Neuronal stem cell (in vitro differentiated cells): ENCODE measurements at places on chromosomes 5 and 9.

GRCh38 chr9:92360083-92360482, 34.3 kb downstream of the CENPP start:
- DNase-seq, result no peak

DNA sequence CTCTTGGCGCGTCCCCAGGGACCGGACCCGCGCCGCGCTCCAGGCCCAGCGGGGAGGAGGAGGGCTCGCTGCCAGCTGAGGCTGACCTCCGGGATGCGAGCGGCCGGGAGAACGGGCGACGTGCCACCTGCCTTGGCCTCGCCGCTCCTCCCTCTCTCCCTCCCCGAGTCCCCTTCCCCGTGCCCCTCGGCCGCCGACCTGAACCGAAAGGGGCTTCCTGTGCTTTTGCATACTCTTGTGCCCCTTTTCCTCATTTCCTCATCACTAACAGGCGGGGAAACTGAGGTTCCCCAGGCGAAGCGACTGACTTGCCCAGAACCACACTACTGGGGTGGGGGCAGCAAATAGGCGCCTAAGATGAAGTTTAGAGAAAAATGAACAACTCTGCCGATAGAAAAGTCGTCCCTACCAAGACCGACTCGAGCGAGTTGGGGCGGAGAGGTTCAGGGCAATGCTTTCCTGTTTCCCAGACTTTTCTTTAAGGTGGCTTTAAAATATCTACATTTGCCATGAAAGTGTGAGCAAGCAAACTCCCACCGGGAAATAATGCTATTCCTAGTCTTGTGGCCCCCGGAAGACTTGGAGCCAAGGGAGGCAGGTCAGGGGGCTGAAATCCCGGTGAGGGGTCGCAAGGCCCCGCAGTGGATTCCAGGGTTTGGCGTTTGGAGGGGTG, 580 bp upstream of the DUSP1 start:
- no peak for DNase-seq

DNA sequence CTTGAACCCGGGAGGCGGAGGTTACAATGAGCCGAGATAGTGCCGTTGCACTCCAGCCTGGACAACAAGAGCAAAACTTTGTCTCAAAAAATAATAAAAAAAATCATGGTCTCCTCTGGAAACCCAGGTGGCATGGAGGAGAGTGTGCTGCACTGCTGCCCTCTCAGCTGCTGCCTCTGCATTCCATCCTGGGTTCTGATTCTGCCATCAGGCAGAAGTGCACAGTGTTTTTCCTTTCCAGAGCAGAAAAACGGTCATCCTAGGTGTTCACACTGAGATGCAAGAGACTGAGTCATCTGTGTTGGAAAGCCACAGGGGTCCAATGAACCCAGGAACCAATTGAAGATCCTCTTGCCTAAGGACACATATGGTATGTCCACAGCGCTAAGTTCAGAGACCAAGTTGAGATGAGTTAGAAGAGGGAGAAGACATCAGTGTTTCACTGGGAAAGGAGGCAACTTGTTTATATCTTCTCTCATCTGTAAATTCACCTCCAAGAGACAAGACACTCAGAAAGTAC, 88.8 kb upstream of the DMRT1 start:
- DNase-seq, result no peak

GRCh38 chr9:15501179-15501578, 9.6 kb downstream of the PSIP1 start:
- DNase-seq, result no peak

DNA sequence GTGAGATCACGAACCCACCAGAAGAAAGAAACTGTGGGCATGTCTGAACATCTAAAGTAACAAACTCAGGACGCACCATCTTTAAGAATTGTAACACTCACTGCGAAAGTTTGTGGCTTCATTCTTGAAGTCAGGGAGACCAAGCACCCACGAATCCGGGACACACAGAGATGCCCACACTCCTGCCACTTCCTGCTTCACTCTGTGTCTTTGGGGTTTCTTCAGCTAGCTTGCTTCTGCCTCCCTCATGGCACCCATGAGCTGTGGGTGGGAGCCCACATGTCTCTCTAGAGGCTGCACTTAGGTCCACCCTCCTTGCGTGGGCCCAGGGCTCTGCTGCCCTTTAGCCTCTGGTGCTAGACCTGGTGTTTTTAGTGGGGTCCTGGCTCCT, 61.2 kb upstream of the CNOT6 start:
- no peak for DNase-seq

GRCh38 chr9:11946531-11946930, 746.7 kb upstream of the TYRP1 start:
- no peak for DNase-seq

DNA sequence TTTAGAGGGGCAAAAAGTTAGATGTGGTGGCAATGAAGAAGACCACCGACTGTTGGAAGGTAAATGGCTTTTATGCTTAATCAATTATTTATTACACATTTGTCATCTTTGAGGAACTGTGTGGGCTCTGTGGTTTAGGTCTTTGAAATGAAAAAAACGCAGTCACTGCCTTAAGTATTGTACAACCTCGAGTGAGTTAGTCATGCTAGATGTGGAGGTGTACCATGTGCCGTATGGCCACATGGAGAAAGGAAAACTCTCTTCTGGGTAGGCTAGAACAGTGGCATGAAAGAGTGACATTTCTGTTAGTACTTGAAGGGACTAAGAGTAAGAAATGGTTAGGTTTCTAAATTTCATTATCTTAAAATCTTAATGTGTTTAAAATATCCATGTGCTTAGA, 166.1 kb downstream of the HACD4 start:
- no peak for DNase-seq

- no peak for DNase-seq
Measured at GRCh38 chr5:119742311-119742710, 113.0 kb downstream of the FAM170A start.

DNA sequence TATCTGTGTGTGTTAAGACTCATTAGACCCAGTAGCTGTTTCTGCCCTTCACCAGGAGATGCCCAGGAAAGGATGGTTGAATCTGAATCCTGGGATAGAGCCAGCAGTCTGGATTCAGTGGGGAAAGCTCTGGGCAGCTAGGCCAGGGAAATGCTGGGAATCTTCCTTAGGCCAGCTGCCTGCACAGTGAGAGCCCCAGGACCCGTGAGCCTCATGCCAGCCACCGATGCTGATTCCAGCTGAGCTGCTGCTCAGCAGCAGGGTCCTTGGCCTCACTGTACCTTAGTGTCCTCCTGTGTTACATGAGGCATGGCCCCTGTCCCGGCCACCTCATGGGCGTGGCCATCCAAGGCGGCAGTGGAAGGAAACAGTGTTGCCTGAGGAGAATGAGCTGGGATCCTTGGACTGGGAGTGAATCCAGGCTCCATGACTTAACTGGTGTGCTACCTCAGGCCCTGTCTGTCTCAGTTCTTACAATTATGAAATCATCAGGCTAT, 87.1 kb downstream of the AMBP start:
- DNase-seq, result no peak
